Activated naive CD4-positive, alpha-beta T cell treated with Interleukin-2 at 50 U/mL for 16 hours (primary cell): ENCODE measurements at places on chromosomes 13 and 19.

GRCh38 chr13:98068521-98068920 lies 74.4 kb upstream of the FARP1 start:
- DNase-seq = no peak

GRCh38 chr19:29017788-29018187 lies 195.2 kb downstream of the UQCRFS1 start:
- DNase-seq = no peak

- no peak for DNase-seq
Measured at GRCh38 chr13:19767966-19768365, 14.8 kb downstream of the PSPC1 start.

DNA sequence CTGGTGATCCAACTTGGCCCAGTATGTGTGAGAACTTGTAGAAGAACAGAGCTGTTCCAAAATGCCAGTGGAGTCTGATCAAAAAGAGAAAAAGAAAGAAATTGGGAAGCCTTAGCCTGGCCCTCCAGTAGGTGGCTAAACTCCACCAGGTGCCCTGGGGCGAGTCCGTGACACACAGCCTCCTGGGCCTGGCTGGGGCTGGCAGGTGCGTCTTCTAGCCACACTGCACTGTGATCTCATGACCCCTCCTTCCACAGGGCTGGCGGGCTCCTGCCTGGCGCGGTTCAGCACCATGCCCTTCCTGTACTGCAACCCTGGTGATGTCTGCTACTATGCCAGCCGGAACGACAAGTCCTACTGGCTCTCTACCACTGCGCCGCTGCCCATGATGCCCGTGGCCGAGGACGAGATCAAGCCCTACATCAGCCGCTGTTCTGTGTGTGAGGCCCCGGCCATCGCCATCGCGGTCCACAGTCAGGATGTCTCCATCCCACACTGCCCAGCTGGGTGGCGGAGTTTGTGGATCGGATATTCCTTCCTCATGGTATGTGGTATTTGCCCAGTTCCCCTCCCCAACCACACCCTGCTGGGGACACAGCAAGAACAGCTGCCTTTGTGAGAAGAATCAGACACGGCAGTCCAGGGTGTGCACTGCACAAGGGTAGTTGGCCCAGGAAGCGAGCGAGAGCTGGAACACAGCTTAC lies 53.7 kb downstream of the RAB20 start:
- no peak for DNase-seq

- no peak for DNase-seq
Measured at GRCh38 chr13:30567072-30567471, 50.6 kb upstream of the USPL1 start.

DNA sequence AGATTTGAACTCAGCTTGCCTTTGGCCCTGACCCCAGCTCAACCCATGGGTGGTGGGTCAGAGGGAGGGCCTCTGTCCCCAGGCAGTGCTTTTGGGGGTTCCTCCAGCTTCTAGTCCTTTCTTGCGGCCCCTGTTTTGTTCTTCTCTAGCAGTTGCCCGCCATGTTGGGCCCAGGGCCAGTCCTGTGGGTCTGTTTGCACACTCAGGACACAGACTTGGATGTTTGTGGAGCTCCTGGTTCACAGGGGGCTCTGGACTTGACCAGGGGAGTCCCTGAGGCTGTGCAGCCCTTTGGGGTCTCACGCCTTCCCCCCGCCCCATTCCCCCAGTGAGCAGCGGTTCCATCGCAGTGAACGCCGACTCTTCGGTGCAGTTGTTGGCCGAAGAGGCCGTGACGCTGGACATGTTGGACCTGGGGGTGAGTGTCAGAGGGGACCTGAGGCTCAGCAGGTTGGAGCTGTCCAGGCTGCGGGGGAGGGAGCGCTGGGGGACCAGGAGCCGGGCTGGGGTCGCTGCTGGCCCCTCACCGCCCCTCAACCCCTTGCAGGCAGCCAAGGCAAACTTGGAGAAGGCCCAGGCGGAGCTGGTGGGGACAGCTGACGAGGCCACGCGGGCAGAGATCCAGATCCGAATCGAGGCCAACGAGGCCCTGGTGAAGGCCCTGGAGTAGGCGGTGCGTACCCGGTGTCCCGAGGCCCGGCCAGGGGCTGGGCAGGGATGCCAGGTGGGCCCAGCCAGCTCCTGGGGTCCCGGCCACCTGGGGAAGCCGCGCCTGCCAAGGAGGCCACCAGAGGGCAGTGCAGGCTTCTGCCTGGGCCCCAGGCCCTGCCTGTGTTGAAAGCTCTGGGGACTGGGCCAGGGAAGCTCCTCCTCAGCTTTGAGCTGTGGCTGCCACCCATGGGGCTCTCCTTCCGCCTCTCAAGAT lies 2.5 kb downstream of the ATP5F1D start:
- DNase-seq = peak; percentile 86

DNA sequence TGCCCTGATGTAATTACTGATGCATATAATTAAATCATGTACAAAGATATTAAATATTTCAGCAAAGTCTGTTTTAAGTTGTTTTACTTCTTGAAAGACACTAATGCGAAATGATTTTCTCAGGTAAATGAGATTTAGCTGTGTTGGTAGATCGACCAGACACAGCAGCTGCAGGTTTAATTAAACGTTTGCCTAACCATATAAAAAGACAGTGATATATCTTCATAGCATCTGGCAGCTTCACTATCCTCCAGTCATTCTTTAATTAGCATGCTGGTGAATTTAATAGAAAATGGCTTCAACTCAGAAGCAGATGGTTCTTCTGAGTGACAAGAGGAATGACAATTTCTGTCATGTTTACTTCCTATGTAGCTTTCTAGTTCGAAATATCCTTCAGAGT lies 69.3 kb downstream of the NHLRC3 start:
- no peak for DNase-seq

DNA sequence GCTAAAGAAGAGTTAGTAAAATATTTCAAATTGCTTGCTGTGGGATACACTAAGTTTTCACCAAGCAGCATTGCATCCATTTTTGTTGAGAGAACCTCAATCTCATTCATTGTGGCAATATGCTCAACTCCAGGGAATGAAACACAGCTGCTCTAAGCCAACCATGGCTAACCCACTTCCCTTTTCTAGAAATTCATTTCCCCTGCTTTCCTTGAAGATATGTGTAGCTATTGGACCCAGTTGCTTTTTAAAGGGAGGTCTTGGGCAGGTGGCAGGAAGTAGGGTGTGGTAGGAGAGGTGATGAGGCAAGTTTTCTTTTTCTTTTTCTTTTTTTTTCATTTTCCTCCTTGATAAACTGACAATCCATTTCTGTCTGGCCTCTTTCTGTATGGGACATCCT lies 452.2 kb downstream of the FGF14 start:
- no peak for DNase-seq

DNA sequence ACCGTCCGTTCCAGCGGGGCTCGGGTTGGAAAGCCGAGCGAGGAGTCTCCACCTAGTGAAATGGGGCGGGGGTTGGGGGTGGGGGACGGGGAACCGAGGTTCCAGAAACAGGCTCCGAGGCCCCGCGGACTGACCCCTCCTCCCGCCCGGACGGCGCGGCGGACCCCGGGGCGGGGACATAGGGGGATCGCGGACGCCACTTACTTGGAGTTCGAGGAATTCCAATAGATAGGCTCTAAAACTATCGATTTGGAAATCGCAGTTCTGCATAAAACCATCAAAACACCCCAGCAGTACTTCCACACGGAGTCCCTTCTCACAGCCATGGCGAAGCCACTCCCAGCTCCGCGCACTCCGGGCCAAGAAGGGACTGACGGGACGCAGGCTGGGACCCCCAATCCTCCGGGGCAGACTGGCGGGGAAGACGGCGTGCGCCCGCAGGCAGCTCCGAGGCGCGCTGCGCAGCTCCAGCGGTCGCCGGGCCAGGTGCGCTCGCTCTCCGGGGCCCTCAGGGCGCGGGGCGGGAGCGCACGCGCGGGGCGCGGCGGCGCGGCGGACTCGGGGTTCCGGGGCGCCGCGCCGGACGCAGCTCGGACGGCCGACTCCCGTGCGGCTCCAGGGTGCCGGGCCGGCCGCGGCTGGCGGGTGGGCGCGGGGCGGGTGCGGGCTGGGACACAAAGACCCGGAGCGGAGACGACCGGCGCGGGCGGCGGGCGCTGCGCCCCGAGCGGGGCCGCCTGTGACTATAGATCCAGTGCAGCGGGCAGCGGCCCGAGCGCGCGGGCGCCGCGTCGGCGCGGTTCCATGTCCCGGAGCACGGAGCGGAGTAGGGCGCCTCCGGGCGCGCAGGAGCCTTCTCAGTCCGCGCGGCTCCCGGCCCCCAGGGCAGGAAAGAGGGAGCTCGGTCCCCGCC lies 567 bp downstream of the EFNB2 start:
- DNase-seq = peak; percentile 18

- DNase-seq = no peak
Measured at GRCh38 chr13:62407871-62408270, 992.2 kb upstream of the PCDH20 start.

- DNase-seq = no peak
Measured at GRCh38 chr13:97448503-97449251, 14.7 kb downstream of the RAP2A start.

DNA sequence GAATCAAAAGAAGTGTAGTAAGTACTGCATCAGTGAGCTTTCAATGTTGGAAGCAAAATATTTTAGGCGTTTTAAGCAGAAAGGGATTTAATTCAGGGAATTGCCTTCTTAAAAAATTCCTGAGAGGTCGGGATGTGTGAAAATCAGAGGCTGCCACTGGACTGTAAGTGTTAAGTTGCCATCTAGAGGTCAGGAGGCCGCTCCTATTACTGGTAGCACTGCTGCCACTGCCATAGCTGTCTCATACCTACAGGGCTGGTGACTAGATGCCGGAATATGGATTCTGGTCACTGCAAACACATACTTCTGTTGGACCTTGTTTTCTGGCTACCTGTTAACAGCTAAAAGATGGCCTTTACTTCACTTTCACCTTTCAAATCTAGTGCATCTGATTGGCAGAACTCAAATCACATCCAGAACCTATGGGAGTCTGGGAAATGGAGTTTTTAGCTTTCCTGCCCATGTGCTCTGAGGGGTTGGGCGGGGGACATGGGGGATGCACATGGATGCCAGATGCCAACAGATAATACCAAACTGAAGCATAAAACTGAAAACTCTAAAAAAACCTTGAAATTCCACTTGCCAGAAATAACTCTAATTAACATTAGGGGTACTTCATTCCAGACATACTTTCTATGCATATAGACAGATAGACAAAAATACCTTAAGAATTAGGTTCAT lies 29.8 kb downstream of the DGKH start:
- DNase-seq = no peak

DNA sequence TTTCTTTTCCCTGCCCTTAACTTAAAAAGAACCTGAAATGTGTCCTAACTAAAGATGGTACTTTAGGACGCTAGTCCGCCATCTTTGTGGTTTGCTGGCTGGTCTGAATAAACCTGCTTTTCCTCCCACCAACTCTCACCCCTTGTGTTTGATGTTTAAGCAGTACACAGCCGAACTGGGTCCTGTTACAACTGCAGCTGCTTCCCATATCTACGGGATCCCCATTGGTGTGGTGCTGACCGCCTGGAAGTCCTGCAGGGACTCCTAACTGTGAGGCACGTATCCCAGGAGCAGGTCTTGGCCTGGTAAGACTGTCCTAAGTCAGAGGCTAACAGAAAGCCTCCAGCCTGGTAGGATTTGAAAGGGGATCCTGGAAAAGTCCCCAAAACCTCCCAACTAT lies 40.9 kb upstream of the VSTM2B start:
- no peak for DNase-seq

- DNase-seq = no peak
Measured at GRCh38 chr19:24029941-24030636, 56.9 kb upstream of the ZNF254 start.
